Amygdala (tissue), 56 donors: ENCODE measurements at places on chromosomes 12 and 14.

DNA sequence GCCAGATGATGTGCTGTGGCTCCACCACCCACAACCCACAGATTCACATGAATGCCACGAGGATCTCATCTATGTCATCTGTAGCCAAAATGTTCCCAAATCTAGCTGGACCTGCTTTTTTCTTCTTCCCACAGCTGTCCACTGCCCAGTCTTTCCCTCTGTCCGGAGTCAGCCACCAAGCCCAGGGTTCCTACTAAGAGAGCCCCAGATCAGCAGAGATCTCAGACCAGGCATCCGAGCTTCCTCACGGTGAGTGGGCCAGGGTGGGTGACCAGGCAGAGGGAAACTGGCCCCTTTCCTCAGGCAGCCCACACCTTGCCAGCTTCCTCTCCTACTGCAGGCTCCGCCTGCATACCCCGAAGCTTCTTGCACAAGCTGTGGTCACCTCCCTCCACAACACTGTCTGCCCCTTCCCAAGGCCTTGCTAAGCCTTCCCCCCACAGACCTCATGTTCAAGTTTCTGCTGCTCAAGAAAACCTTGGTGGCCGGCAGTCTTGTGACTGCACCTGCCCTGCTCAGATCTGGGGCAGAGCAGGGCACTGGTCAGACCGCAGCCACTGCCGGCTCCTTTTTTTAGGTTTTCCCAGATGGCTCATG lies 81.4 kb downstream of the ACTN1 start:
- no peak for DNase-seq

DNA sequence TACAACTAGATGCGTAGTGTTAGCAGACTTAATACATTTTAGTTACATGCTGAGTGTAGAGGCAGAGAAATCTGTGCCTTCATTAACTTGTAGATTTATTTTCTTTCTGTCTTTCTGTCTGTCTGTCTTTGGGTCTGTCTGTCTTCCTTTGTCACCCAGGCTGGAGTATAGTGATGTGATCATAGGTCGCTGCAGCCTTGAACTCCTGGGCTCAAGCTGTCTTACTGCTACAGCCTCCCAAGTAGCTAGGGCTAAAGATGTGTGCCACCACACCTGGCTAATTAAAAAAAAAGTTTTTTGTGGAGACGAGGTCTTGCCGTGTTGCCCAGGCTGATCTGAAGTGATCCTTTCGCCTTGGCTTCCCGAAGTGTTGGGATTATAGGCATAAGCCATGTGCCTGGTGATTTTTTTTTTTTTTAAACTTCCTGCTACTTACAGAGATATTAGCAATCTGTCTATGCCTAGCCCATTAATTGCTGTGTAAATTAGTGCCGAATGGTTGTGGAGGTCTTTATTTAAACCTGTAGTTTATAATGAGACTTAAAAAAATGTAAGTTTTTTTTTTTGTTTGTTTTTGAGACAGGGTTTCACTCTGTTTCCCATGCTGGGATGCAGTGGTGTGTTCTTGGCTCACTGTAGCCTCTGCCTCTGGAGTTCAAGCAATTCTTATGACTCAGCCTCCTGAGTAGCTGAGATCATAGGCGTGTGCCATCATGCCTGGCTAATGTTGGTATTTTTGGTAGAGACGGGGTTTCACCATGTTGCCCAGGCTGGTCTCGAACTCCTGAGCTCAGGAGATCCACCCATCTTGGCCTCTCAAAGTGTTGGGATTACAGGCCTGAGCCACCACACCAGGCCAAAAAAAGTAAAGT lies 22.8 kb downstream of the ERC1 start:
- DNase-seq, result no peak

DNA sequence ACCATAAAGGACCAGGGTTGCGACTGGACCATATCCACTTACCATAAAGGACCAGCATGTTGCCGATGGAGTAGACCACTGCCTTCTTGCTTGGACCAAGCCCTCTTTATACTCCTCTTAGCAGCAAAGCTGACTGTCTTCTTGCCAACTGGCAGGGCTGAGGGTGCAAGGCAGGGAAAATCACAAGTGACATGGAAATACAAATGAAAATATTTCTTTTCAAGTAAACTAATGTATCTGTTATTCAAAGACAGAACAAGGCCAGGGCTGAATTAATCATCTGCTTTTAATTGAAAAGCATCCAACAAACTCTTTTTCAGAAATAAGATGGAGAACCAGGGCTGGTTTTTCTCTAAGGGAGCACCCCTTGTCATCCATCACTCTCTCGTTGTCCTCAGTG lies at the start of gene CELA1:
Gene CELA1, minus strand, starts transcription at position 99 of the 400 bp plus-strand sequence. Its CDS starts 41 bp downstream, at position 58.
- no peak for DNase-seq

DNA sequence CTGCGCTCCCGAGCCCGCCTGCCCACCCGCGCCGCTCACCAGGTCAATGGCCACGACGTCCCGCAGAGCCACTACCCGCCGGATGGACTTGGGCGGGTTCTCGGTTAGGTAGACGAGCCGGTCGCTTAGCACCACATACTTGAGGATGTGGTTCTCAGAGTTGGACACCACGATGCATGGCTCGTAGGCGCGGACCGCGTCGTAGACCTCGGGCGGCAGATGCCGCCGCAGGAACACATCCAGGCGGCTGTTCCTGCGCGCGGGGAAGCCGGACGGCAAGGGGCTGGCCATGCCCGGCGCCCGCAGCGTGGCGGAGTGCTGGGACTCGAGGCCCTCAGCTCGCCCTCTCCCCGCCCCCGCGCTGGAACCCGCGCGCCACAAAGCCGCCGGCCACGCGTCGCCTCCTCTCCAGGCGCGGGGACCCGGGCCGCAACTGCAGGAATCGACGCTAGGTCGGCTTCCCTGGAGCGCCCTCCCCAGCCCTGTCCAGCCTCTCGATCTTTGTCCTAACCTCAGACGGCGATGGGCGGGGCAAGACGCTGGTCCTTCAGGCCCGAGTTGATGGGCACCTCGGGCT lies at the start of gene C12orf56:
Gene C12orf56, minus strand, starts transcription at position 484 of the 577 bp plus-strand sequence. Its CDS starts 193 bp downstream, at position 291.
- DNase-seq, result no peak

DNA sequence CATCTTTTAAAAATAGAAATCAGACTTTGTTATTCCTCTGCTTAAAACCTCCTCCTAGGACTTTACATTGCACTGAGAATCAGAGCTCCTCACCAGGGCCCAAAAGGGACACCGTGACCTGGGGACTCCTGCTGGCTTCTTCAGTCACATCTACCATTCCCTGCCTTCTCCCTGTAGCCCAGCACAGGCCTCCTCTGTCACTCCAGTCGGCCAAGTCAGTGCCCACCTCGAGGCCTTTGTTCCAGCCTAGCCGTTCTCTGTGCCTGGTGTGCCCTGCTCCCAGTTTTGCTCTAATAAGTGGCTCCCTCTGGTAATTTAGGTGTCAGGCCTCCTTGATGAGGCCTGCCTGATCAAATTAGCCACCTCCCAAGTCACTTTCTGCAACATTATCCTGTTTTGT lies 27.4 kb downstream of the CRADD start:
- no peak for DNase-seq

GRCh38 chr14:89268514-89268913 lies 148.5 kb downstream of the FOXN3 start:
- no peak for DNase-seq

DNA sequence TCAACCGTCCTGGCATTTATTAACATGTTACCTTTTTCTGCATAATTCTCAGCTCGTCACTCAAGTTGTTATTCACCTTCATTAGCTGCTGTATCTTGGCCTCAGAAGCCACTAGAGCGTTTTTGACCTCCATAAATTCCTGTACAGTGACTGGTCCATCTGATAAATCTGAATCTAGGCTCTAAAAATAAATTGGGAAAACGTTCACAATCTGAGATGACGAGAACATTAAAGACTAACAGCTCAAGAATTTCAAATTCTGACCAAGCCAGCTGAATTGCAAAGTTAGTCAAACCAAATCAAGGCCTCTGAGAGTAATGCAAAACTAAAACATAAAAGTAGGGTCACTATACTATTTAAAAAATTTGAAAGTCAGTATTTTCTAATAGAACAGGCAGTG lies 45.0 kb downstream of the GIT2 start:
- DNase-seq, result no peak

DNA sequence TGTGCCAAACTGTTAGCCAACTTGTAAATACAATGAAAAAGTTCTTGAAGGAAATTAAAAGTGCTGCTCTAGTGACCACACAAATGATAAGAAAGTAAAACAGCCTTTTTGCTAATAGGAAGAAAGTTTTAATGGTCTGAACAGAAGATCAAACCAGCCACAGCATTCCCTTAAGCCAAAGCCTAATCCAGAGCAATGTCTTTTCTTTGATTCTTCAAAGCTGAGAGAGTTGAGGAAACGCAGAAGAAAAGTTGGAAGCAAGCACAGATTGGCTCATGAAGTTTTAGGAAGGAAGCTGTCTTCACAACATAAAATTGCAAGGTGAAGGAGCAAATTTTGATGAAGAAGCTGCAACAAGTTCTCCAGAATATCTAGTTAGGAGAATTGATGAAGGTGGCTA lies 213.8 kb downstream of the ATXN7L3B start:
- no peak for DNase-seq

DNA sequence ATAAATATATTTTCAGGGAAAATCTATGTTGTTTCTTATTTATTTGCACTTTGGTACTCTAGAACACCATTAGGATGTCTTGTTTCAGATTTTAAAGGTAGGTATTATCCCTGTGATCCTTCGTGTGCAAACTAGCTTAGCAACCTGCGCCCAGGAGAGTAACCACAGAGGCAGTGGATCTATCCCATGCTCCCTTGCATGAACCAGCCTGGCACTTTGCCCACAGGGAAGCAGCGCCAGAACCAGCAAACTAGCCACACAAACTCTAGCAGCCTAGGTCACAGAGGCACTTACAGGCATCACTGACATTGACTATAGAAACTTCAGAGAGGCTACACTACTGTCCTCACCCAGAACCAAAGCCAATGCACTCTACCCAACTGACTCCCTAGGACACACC lies 76.1 kb downstream of the TSHR start:
- DNase-seq, result no peak

DNA sequence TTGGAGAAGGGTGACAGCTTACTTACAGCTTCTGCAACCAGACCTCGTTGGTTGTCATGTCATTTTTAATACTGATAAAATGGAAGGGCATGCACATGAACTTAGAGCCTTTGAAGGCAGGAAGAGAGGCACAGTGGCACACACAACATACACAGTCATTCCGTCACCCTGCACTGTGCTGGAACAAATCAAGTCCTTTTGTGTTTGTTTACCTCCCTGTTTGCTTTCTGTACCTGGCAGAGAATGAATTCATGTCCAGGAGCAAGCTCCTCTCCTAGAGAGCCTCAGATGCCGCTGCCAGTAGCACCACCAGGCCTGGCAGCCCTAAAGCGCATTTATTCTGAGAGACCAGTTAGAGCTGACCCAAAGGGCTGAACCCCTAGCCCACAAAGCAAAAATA lies 460.3 kb downstream of the EGLN3 start:
- DNase-seq, result no peak

DNA sequence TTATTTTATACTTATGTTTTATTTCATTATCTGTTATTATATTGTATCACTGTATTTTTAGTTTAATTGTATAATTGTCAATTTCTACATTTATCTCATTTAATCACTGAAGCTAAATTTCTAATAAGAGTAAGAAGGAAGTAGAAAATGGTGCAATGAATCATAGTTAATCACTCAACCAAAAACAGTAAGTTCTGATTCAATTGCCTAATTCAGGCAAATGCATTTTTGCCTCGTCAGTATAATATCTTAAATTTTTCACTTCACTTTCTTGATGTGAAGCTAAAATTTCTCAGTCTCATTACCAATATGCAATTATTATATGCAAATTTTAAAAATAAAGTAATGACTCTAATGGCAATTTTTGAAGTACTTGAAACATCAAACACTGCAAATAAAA lies 340.5 kb upstream of the USP15 start:
- DNase-seq, result no peak

GRCh38 chr14:73916324-73916723 lies 29.7 kb downstream of the ZNF410 start:
- DNase-seq, result no peak

DNA sequence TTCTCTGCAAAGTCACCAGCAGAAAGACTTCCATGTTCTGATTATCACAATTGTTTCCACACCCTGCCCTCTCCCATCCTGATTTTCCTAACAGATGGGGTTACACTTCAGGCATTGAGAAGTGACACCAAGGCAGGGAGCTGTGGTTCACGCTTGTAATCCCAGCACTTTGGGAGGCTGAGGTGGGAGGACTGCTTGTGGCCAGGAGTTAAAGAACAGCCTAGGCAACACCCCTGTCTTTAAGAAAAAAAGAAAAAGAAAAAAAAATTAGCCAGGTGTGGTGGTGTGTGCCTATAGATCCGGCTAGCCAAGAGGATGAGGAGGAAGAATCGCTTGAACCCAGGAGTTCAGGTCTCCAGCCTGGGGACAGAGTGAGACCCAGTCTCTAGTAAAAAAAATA lies 5.2 kb downstream of the PPP1CC start:
- DNase-seq, result no peak

DNA sequence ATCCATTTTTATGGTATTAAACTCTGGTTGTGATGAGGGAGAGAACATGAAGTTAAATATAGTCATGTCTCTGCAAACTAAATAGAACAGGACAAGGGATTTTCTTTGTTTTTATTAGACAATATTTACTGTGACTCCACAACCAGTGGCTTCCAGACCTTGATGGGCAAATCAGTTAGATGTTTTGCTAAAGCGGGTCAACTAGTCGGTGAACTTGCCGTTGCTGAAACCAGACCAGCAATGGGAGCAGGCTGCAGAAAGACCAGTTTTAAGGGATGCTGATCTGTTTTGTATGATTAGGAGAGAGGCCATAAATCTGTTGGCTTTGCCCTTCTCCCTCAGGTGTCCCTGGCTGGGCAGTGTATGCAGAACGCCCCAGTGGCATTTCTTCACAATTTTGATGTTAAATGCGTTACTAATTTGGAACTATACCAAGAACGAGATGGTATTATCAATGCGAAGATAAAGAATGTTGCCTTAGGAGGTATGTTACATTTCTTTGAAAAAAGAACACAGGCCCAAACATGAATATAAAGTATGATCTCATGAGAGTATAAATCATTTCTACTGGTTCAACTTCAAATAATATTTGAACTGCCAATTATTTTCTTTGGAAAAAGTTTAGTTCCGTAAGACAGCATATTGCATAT lies 19.4 kb downstream of the TCTN2 start:
- DNase-seq, result no peak

- no peak for DNase-seq
Measured at GRCh38 chr12:56626701-56627100, 3.4 kb downstream of the BAZ2A start.

- no peak for DNase-seq
Measured at GRCh38 chr14:64500088-64500487, 3.5 kb downstream of the ZBTB25 start.

- no peak for DNase-seq
Measured at GRCh38 chr12:114415525-114415868, 9.6 kb upstream of the TBX5 start.

GRCh38 chr14:32622742-32623141 lies 293.6 kb downstream of the AKAP6 start:
- no peak for DNase-seq

- DNase-seq, result no peak
Measured at GRCh38 chr14:74503291-74503937, 9.8 kb downstream of the ISCA2 start.

DNA sequence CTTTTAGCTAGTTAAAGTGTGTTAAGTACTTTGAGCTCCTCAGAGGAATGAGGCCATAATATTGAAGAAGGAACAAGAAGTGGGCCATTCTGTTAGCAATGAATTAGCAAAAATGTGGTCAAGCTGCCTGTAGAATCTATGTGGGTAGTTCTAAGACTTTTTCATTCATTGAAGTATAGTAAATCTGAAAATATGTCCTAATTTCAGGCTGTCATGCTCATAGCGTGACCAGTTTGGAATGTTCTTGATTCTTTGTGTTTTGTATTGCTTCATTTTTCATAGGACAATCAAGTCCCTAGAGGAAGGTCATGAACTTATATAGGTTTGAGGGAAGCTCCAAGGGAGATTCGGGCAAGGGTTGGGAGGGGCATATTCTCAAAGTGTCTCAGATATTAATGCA lies 11.4 kb downstream of the ATP23 start:
- no peak for DNase-seq

- no peak for DNase-seq
Measured at GRCh38 chr12:102735104-102735503, 181.9 kb downstream of the PAH start.
